NCI-H69 (cell line): ENCODE measurements at places on chromosomes 13 and 19.

- peak; percentile 75 for DNase-seq
These were observed 385.8 kb downstream of the KCNRG start for GRCh38 chr13:50401049-50401505.

- peak; percentile 45 for DNase-seq
These were observed 7.0 kb upstream of the WBP4 start for GRCh38 chr13:41054212-41054877.

- no peak for DNase-seq
These were observed 13.2 kb downstream of the PRR36 start for GRCh38 chr19:7860714-7861618.

DNA sequence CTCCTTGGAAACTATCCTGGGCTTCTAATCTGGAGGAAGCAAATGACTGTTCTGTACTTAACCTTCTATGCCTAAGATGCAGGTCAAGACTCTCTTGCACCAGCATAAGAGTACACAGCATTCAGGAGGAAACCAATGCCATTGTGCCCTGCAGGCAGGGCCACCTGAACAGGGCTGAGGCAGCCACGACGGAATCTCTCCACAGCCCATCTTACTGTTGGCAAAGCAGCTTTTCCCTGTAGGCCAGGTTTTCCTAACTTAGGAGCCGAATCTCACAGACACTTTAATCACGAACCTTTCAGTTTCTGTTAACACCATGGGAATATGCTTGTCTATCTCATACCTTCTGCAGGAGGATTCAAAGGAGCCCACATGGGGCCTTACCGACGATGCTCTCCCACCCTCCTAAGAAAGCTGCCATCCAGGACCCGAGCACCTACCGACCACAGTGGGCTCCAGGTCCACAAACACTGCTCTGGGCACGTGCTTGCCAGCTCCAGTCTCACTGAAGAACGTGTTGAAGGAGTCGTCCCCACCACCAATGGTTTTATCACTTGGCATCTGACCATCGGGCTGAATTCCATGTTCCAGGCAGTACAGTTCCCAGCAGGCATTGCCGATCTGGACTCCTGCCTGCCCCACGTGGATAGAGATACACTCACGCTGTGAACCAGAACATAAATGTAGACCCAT is 2.6 kb downstream of the TUBA3C start:
- DNase-seq, result no peak

GRCh38 chr19:2117215-2117960 is 20.7 kb downstream of the IZUMO4 start:
- no peak for DNase-seq

GRCh38 chr13:29923554-29924481 is 73.4 kb upstream of the UBL3 start:
- DNase-seq, result peak; percentile 89

DNA sequence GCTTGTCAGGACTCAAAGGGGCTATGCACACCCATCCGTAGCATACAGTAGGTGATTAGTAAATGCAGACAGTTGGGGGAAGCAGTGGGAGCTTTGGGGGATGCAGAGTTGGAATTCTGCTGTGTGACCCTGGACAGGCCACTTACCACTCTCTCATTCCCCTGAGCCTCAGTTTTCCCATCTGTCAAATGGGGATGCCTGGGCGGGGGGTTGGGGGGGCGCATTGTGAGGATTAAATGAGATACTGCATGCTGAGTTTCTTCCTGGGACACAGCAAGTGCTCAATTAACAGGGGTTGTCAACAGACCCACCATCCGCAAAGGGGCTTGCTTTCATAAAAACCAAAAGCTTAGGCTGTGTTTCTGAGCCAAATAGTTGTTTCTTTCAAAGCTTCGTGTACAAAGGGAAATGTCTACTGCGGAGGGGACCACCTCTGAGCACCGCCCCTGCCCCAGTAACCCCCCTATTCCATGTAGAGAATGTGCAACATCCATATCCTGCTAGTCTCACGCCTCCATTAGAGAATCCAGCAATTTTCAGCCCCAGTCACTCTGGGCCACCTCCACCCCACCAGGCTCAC is 132.4 kb downstream of the IER2 start:
- DNase-seq, result no peak

DNA sequence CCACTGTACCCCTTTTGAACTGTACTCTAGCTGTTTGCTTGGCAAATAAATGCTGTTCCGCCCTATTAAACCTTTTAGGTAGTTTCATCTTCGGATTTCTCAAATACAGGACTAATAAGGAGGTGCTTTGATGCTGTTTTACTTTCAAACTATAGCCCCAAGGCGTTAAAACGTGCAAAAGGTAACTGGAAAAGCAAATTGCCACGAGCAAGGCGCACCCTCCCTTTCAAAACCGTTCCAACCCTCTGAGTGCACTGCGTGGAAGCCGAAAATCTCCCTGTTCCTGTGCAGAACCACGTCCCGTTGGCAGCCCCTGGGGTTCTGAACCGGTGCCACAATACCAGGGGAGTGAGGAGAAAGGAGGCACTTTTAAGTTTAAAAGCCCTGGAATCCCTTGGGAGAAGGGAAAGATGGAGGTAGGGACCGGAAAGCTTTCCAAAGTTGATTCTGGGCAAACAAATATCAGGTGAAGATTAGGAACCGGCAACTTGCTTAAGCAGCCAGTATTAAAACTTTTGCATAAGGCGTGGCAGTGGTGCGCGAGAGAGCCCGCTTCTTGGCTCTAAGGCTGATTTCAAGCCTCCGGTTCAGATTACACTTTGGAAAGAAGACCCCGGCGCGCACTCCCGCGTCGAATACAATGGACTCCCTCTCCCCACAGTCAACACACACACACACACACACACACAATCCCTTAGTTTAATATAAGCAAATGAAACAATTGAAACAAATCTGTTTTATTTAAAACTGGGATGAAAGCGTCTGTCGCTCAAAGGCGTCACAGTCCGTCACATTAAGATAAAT is 9.5 kb downstream of the POU4F1 start:
- peak; percentile 82 for DNase-seq

DNA sequence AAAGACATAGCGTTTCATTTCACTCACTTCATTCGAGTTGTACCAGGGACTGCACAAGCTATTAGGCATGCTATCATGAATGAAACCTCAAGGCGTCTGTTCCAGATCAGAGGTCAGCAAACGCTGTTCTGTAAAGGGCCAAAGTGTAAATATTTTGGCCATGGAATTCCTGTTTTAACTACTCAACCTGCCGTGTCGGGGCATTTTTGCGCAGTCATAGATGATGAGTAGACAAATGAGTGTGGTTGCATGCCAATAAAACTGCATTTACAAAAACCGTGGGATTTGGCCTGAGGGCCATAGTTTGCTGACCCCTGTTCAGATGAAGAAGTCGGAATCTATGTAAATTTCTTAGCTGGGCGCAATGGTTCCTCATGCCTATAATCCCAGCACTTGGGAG is 6.5 kb downstream of the INSR start:
- DNase-seq, result no peak

GRCh38 chr19:49395581-49396407 is 7.7 kb downstream of the KASH5 start:
- DNase-seq, result peak; percentile 86

GRCh38 chr19:38478273-38478971 is 44.9 kb downstream of the RYR1 start:
- peak; percentile 32 for DNase-seq

DNA sequence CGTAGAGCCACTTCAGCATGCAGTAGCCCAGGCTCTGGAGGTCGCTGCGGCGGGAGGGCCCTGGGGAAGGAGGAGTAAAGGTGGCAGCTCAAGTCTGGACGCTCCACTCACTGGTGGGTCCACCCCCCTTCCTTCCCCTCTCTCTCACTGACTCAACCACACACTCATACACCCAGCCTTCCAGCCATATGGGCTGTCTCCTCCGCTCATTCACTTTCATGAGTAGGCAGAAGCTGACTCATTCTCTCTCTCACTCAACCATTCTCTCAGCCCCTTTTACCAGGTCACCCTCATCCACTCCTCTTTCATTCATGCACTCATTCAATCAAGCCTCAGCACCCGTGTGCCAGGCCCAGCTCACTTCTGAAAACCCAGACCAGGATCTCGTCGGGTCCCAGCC is 27.5 kb upstream of the SIGLEC11 start:
- DNase-seq, result no peak

GRCh38 chr19:29795461-29796172 is 16.2 kb upstream of the CCNE1 start:
- no peak for DNase-seq

GRCh38 chr19:55650126-55650557 is 2.1 kb downstream of the CCDC106 start:
- DNase-seq, result no peak

- no peak for DNase-seq
These were observed 73.8 kb downstream of the TRPM4 start for GRCh38 chr19:49231389-49231788.

- no peak for DNase-seq
These were observed 99.7 kb downstream of the STARD13 start for GRCh38 chr13:33185853-33186252.

GRCh38 chr13:78131811-78132210 is 213.2 kb upstream of the EDNRB start:
- DNase-seq, result no peak

- DNase-seq, result no peak
These were observed 55.2 kb downstream of the SOX21 start for GRCh38 chr13:94657167-94657566.

DNA sequence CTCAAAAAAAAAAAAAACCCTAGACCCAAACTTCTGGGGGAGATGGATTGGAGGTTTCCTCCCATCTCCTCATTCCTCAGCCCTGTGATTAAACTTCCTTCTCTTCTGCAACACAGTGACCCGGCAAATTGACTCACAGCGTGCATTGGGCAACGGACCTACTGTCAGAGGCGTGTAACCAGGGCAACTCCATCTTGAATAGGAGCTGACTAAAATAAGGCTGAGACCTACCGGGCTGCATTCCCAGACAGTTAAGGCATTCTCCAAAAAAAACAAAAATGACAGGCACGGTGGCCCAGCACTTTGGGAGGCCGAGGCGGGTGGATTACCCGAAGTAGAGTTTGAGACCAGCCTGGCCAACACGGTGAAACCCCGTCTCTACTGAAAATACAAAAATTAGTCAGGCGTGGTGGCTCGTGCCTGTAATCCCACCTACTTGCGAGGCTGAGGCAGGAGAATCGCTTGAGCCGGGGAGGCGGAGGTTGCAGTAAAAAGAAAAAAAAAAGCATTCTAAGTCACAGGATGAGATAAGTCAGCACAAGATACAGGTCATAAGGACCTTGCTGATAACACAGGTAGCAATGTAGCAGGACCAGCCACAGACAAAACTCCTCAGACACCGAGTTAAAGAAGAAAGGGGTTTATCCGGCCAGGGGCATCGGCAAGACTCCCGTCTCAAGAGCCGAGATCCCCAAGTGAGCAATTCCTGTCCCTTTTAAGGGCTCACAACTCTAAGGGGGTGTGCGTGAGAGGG is 5.4 kb upstream of the NLRP7 start:
- no peak for DNase-seq

DNA sequence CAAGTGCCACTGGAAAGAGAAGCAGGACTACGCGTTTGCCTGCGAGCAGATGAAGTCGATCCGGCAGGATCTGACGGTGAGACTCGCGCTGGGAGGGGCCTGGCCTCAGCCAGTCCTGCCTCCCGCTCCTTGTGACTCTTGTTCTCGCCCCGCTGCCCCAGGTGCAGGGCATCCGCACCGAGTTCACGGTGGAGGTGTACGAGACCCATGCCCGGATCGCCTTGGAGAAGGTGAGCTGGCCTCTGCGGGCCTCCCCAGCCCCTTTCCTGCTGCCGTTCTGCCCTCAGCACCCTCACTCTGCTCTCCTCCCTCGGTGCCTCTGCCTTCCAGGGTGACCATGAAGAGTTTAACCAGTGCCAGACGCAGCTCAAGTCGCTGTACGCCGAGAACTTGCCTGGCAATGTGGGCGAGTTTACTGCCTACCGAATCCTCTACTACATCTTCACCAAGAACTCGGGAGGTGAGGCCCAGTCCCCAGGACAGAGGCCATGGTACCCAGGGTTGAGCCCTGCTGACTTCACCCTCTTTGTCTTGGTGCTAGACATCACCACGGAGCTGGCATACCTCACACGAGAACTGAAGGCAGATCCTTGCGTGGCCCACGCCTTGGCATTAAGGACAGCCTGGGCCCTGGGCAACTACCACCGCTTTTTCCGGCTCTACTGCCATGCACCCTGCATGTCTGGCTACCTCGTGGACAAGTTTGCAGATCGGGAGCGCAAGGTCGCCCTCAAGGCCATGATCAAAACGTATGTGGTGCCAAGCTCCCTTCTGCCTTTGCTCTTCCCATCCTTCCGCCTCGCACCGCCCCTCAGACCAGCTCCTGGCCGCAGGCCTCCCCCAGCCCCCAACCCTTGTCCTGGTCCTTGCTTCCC is 5.6 kb downstream of the LENG9 start:
- no peak for DNase-seq

DNA sequence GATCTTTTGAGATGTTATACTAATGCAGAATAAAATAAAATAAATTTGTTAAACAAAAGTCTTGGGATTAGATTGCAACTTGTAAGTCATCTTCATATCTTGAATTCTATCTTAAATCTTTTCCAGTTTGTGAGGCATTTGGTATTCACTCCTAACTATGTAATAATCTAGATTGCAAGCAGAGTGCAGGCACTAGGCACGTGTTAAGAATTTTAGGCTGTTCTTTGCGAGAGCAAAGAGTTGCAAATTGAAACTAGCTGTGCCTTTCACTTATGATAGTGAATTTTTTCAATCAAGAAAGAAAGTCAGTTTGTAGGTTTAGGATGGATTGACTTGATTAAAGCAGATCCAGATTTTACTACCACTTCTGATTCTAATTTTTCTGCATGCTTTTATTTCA is 264.1 kb upstream of the SPRY2 start:
- DNase-seq, result no peak

- no peak for DNase-seq
These were observed 3.9 kb downstream of the MATK start for GRCh38 chr19:3782330-3782729.

- no peak for DNase-seq
These were observed 63.4 kb downstream of the INSR start for GRCh38 chr19:7230826-7231225.

DNA sequence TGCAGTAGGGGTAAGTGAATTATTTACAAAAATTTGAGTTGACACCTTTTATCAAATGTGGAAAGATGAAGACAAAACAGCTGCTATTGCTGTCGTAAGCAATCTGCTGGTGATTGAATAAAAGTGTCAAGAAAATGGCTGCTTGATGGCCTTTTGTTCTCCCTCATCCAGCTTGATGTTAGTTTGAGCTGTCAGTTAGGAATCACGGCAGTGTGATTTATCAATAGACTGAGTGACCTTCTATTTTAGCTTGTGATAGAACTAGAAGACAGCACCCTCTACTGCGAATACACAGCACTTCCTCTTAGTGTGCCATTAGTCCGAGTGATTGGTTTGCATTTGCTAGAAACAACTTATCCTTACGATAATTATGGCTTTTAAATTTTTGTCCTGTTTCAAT is 76.3 kb downstream of the MZT1 start:
- peak; percentile 53 for DNase-seq
